ENCODE measurements at places on chromosomes 11 and 22. TPM values are rescaled to one million over a fixed set of nuclear protein-coding genes. Genes with fewer than 3 reads are reported as not detected.

GRCh38 chr11:108561535-108561991 is 32.0 kb downstream of the EXPH5 start:
- DNase-seq = no peak

- DNase-seq = no peak
Measured at GRCh38 chr11:95279921-95280868, 49.2 kb upstream of the SESN3 start.

GRCh38 chr11:59262177-59262818 is 49.6 kb upstream of the MPEG1 start:
- DNase-seq = no peak

- DNase-seq = no peak
Measured at GRCh38 chr11:77100166-77101042, 2.2 kb upstream of the OMP start.

DNA sequence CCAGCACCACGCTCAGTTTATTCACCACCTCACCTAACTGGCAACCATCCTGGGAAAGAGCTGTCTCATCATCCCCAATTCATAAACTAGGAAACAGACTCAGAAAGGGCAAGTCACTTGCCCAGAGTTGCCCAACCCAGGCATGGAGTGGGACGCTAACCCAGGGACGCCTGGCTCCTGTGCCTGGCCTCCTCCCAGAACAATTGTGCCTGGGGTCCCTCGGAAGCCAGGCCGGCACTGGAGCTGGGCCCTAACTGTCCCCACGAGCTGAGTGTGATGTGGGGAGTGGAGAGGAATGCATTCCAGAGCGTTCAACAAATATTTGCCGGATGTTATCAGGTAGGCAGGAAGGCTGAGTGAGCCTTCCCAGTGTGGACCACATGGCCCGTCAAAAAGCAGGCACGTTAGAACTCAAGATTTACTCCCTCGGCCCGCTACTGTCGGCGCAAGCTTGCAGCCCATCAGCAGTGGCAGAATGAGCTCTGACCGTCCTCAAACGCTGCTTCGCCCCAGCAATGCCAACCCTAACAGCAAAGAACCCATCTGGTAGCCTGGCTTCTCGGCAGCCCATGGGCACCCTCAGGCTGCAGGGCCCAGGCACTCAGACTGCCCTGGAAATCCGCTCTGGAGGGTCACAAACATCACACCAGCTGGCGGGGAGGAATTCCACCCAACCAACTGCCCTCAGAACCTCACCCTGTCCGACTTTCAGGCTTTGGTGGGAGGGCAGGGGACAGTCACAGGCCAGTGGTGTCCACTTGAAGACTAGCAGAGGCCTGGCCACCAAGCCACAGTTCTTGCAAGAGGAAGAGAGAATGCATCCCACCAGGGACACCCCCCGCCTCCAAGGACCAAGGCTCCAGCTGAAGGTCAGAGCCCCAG is 35.6 kb downstream of the MYH9 start:
- DNase-seq = no peak

GRCh38 chr11:47356998-47357329 is 4.5 kb upstream of the MYBPC3 start:
- no peak for DNase-seq

GRCh38 chr11:72673943-72674828 is at the start of gene PDE2A:
TSS of gene PDE2A (minus strand) at chr11:72674422. CDS start at chr11:72674207, 215 bp downstream.
- no peak for DNase-seq

- DNase-seq = no peak
Measured at GRCh38 chr11:126628790-126629621, 273.5 kb downstream of the ST3GAL4 start.

DNA sequence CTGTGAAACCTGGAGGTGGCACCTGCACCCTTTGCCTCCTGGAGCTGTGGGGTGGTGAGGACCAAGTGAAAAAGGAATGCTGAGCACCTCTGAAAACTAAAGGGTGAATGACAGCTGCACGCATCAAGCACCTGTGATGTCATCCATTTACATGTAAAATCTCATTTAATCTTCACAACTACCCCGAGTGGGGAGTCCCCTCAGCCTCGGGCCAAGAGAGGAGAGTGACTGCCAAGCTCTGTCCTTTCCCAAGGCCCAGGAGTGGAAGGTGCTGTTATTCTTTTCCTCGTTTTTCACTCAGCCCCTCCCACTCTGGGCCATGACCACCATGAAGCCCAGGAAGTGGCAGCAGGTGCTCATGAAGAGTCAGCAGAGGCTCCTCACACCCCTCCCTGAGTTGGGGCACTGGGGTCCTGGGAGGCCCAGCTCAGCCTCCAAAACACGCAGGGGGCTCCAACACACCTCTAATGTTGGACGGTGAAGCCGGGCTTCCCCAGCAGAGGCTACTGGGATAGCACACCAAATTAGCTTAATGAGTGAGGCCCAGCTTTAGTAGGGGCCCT is 35.7 kb downstream of the NECTIN1 start:
- DNase-seq = no peak

DNA sequence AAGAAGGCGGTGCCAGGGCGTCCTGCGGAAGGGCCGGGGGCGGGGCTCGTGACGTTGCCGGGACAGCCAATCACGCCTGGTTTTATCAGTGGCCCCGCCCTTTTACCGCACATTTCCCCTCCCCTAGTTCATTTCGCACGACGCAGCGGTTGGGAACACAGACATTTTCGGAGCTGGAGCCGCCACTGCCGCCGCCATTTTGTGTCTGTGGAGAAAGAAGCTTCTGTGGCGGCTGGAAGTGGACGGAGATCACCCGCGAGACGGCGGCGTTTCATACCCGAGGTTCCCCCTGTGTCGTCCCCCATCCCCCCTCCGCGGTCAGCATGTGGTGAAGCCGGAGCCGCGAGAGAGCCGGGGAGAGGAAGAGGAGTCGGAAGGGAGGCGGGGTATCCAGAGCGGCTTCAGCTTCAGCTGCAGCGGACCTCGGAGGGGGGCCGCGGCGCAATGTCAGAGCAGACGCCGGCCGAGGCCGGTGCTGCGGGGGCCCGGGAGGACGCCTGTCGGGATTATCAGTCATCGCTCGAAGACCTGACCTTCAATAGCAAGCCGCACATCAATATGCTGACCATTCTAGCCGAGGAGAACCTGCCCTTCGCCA is at the start of gene PCF11:
TSS of gene PCF11 (plus strand) at position 136 of the 598 bp plus-strand sequence. CDS start at position 445, 309 bp downstream.
- DNase-seq = peak; percentile 98

DNA sequence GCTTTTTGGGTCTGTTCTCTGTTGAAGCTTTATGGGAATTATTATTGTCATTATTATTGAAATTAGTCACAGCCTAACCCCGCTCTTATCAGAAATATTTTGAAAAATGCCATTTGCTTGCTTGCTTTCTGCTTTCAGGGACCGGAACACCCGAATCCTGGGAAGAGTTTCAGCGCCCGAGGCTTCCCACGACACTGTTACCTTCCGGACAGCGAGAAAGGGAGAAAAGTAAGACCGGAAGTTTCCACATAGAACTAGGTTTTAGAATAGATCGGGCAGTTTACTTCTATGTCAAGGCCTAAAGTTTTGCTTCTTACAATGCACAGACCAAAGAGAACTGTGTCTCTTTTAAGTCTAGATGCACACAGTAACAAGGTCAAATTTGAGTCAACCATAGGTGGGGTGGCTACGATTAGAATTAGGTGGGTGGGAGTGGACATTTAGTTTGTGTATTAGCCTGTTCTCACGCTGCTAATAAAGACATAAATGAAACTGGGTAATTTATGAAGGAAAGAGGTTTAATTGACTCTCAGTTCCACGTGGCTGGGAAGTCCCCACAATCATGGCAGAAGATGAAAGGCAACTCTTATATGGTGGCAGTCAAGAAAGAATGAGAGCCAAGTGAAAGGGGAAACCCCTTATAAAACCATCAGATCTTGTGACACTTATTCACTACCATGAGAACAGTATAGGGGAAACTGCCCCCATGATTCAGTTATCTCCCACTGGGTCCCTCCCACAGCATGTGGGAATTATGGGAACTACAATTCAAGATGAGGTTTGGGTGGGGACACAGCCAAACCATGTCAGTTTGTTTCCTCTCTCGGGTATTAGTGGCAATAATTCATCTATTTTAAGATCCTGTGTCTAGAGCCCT is 12.9 kb downstream of the MPEG1 start:
- DNase-seq = no peak

DNA sequence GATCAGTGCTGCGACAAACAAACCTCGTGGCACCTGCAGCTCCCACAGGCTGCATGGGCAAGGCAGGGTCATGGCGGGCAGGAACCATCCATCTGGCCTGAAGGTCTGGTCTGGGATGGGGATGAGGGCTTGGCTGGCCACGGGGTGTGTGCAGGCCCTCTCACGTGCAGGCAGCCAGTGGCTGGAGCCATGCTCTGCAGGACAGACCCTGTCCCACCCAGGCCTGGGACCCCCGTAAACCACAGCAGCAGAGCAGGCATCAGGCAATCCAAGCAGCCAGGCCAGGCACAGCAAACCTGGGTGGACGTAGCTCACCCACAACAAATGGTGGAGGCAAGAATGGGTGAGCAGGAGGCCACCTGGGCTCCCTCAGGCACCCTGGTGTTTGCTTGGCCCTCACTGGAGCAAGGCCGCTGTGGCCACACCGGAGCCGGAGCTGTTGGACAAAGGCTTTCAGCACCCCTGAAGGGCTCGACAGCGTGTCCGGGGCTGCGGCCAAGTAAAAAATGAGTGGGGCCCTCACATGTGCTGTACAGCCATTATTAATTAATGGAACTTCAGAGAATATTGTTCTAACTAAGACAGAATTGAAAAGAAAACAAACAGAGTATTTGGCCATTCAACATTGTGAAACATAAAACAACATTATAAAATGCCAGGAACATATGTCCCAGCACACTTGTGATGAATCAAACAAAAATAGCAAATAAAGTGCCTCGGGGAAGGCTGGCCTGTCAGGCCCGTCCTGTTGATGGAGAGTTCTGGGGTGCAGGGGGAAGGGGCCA is 24.0 kb upstream of the GNB1L start:
- DNase-seq = no peak

DNA sequence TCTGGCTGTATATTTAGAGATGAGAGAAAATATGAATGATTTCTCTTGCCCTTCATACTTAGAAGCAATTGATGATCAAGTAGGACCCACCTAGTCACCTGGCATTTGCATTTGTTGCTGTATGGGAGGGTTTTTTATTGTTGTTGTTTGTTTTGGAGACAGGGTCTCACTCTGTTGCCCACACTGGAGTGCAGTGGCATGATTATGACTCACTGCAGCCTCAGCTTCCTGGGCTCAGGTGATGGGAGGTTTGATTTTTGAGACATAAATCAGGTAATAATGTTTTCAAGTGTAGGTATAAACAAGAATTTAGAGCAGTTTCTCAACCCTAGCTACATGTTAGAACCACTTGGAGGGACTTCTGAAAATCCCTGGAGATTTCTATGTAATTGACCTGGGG is 63.0 kb downstream of the TNRC6B start:
- DNase-seq = peak; percentile 68

DNA sequence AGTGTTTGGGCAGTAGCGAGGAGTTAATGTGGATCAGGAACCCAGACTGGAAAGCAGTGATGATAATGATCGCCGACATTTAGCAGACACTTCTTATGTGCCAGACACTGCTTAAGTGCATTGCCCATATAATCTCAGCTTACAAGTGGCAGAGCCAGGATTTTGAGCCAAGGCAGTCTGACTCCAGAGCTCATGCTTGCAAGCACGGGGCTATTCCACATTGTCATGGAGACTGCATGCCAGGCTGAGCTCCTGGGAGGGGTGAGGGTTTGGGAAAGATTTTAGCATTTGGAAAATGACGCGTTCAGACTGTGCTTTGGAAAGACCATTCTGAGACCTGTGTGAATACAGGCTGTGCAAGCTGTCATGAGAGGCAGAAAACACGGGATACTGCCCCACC is 302.7 kb downstream of the DDX10 start:
- DNase-seq = no peak

GRCh38 chr11:41851743-41852142 is 392.3 kb upstream of the LRRC4C start:
- DNase-seq = no peak

DNA sequence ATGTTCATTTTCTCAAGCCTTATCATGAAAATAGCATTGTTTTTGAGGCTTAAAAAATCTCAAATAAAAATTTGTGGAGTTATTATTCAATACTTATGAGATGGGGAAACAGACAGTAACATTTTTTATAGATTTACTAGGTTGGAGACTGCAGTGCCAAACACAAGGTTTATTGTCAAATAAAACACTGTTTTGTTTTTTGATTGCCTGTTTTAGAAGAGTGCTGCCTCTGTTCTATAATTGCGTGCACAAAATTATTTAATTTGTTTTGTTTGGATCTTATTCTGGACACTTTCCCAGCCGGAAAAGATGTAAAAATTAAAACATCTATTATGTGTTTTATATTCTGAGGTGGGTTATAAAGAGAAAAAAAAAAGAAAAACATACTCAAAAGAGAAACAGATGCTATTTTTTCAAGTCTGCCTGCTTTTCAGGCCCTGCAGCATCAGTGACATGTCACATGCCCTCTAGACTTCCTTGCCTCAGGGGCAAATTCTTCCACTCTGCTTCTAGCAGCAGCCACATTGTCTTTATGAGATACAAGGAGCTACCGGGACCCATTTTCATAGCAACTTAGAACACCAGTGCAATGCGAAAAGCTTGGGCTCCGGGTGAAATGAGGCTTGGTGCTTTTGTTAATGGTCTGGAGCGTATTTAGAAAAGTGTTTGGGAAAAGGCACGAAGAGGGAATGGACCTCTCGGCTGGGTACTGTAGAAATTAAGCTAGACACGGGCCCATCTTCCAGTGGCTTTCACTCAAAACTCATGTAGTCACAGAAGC is 77.5 kb downstream of the EFCAB6 start:
- DNase-seq = peak; percentile 24

DNA sequence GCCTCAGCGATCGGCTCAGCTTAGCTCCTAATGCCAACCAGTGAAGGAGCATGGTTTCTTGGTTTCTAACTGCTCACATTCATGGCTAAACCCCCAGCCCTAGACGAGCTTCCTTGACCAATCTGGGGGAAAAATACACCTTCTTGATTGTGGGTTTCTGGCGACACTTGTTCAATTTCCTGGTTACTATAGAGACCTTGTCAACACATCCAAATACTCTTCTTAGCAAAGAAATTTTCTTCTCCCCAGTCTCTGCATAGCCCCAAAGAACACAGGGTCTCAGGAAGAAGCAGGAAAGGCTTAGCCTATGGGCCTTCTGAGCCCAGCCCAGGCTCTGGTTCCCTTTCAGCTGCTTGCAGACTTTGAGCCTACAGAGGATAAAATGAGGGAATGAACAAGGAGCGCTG is 88.5 kb upstream of the SYT13 start:
- no peak for DNase-seq

GRCh38 chr22:29266564-29267461 is 968 bp downstream of the RHBDD3 start:
- DNase-seq = peak; percentile 73

- DNase-seq = no peak
Measured at GRCh38 chr11:30377347-30377746, 54.4 kb downstream of the ARL14EP start.

GRCh38 chr11:113193016-113193415 is 121.4 kb upstream of the TTC12 start:
- DNase-seq = no peak

EMSY gene
- 32.1 TPM for total RNA-seq

MOGAT2 gene
- total RNA-seq = not detected

PANX3 gene
- total RNA-seq = not detected

PACSIN3 gene
- total RNA-seq = 14.3 TPM

RIMBP3B gene
- total RNA-seq = 0.26 TPM

OR4C13 gene
- total RNA-seq = not detected

OR2AG1 gene
- total RNA-seq = not detected

TTLL12 gene
- total RNA-seq = 118 TPM

MDK gene
- total RNA-seq = 7.1 TPM

RBM7 gene
- 42.5 TPM for total RNA-seq

VPREB1 gene
- total RNA-seq = not detected

GUCD1 gene
- total RNA-seq = 118 TPM

MS4A15 gene
- total RNA-seq = not detected

ANKK1 gene
- total RNA-seq = not detected

H19 gene
- not detected for total RNA-seq

CCDC188 gene
- 0.14 TPM for total RNA-seq

NLRP14 gene
- total RNA-seq = 0.21 TPM

Data from activated CD4-positive, alpha-beta T cell treated with anti-CD3 and anti-CD28 coated beads, Interleukin-2, amount 10 ng/mL, durations not matched to agents 24 days and 14 days (primary cell).